ENCODE measurements at places on chromosomes 3 and 15. TPM values are rescaled to one million over a fixed set of nuclear protein-coding genes. Genes with fewer than 3 reads are reported as not detected.

PDCD10 gene
- 50.3 TPM for total RNA-seq

SLC22A13 gene
- total RNA-seq: not detected

IGF2BP2 gene
- 1.2 TPM for total RNA-seq

TUSC2 gene
- 121 TPM for total RNA-seq

CEMIP gene
- total RNA-seq: 1.6 TPM

DNA sequence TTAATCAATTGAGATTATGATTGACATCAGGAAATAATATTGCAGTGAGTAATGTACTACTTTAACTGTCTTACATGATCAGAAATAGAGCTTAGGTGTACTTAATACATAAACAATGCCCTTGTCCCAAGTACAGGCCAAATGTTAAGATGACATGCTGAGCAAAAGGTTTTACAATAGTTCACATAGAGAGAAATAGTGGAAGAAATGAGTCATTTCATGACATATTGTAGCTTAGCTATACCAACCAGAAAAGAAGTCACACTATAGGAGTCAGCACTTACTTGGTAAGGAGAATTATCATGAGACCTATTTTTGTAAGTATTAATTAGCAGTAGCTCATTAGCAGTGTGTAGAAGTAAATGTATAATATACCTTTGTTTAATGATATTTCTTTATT lies 96.4 kb upstream of the NANOGP8 start:
- no peak for DNase-seq

DNA sequence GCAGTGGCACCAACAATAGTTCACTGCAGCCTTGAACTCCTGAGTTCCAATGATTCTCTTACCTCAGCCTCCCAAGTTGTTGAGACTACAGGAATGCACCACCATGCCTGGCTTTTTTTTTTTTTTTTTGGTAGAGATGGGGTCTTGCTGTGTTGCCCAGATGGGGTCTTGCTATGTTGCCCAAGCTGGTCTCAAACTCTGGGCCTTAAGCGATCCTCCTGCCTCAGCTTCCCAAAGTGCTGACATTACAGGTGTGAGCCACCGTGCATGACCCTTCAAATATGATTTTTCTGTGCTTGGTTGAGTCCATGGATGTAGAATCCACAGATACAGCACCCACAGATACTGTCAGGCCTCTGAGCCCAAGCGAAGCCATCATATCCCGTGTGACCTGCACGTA lies 30.2 kb upstream of the IDH2 start:
- DNase-seq: no peak

GRCh38 chr3:181773921-181774320 lies 62.2 kb downstream of the SOX2 start:
- DNase-seq: no peak

GRCh38 chr3:45975686-45976085 lies 19.9 kb downstream of the FYCO1 start:
- DNase-seq: no peak

DNA sequence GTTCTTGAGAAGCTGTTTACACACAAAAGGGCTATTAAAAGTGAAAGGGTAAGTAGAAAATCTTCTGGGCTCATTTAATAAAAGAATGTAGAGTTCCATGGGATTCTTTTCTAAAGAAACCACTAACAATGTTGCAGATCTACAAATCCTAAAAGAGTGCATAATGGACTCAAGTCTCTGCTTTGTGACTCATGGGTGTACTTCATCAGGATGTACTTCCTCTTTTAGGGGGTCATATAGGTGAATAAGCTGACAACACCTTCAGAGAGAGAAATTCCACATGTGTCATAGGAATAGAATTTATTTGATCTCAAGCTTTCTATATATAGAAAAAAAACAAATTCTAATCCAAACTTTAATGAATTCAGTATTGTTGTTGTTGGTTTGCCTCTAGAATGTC lies 355.5 kb downstream of the TIGIT start:
- no peak for DNase-seq

DNA sequence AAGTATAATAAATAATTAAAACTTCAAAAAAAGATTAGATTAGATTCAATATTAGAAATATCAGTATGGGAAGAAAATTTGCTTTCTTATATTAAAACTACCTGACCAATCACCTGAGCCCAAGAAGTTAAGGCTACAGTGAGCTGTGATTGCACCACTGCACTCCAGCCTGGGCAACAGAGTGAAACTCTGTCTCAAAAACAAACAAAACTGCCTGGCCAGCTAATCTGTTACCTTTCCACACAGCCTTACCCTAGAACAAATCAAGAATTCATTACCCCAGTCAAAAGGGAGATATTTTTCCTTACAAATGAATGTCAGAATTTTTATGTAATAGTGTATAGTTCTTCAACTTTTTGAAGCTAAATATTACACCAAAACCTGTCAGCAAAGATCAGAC lies 117.0 kb upstream of the MANF start:
- no peak for DNase-seq

- no peak for DNase-seq
Observed at GRCh38 chr15:46848704-46849103, 868.6 kb upstream of the SEMA6D start.

DNA sequence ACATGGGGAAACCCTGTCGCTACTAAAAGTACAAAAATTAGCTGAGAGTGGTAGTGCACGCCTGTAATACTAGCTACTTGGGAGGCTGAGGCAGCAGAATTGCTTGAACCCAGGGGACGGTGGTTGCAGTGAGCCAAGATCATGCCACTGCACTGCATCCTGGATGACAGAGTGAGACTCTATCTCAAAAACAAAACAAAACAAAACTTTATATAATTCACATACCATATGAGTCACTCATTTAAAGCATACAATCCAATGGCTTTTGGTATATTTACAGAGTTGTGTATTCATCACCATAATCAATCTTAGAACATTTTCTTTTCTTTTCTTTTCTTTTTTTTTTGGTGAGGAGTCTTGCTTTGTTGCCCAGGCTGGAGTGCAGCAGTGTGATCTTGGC lies 8.7 kb downstream of the PXK start:
- no peak for DNase-seq

- no peak for DNase-seq
Observed at GRCh38 chr15:93063262-93063671, 25.7 kb downstream of the RGMA start.

DNA sequence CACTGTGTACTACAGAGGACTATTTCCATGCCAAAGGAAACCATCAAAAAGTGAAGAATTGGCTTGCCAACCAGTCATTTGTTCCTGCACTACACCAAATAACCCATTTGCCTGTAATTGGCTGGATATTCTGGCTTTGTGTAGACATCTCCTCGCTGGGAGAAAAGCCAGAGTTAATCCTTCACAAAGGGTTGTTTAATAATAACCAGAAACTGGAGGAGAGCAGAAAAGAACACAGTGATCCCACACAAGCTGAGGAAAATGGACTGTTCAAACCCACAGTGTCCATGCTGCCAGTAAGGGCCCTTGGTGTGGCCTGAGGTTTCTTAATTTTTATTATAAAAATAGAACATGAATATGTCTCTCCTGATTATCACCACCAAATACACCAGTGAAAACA lies 294.0 kb downstream of the RORA start:
- DNase-seq: no peak

DNA sequence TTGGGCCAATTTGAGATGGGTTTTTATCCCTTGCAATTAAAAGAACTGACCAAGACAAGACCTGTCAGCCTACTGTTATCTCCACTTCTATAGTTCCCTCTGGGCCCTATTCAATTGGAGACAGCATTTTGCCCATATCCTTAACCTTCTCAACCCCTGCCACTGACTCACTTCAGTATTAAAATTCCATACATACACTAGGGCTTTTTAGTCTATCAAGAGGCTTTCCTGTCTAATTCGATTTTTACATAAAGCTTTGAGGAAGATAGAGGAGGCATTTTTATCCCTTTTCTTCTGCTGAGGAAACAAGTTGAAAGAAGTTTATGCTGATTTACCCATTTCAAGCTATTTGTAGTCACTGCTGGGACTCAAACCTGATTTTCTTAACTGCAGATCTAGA lies 51.1 kb downstream of the GTF2E1 start:
- no peak for DNase-seq

DNA sequence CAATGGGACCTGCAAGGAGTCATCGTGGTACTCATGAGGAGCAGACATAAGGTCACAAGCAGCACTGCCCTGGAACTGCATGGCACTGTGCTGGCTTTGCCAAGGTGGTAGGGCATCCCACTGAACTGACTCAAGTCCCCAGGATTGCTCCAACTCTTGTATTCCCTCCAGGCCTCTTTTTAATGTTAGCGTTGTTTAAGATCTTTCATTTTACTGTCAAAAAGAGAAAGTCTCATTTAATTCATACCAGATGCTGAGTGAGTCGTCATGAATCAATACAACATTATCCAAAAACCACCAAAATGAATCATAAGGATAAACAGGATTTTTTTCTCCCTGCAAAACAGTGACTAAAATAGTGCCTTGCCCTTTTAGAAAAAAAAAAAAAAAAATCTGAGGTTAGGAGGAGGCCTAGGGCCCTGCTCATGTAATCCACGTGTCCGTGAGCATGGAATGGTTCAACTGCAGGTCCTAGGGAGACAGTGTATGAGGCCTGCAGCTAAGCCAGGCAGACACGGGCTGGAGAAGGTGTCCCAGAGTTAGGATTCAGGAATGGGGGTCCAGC lies 36.7 kb upstream of the BLM start:
- DNase-seq: no peak

DNA sequence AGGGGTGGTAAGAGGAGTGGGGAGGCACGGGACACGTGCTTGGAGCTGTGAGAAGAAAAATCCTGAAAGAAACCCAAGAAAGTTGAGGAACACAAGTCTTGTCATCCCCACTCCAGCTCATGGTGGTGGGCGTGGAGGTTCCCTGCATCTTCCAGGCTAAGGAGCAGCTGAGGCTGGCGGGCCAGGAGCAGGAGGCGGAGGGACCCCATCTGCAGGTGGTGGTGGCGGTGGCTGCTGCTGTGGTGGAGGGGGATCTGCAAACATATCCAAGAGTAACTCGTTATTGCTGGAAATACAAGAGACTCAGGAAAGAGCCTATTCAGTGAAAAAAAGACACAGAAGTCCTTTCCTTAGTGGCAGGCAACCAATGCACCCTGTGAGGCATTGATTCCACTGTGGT lies 9.4 kb upstream of the CSPG5 start:
- no peak for DNase-seq

- DNase-seq: no peak
Observed at GRCh38 chr3:72127844-72128243, 342.9 kb upstream of the PROK2 start.

DNA sequence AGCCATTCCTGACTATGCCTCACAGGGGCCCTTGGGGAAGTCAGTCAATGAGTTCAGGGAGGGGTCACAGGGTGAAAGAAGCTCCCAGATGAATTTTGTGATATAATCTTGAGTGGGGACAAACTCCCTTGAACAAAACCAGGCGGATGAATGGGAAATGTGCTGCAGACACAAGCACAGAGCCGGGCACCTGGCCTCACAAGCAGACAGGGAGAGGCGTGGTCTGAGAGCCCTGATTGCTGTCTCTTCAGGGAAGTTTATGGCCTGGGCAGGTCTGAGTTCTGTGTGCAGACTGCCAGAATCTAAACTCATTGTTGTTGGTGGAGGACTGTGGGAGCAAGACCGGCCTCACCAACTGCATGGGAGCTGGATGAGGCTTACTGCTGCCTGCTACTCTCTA lies 591.8 kb downstream of the EPHA3 start:
- DNase-seq: no peak

GRCh38 chr3:188082450-188082849 lies 71.5 kb upstream of the LPP start:
- no peak for DNase-seq

DNA sequence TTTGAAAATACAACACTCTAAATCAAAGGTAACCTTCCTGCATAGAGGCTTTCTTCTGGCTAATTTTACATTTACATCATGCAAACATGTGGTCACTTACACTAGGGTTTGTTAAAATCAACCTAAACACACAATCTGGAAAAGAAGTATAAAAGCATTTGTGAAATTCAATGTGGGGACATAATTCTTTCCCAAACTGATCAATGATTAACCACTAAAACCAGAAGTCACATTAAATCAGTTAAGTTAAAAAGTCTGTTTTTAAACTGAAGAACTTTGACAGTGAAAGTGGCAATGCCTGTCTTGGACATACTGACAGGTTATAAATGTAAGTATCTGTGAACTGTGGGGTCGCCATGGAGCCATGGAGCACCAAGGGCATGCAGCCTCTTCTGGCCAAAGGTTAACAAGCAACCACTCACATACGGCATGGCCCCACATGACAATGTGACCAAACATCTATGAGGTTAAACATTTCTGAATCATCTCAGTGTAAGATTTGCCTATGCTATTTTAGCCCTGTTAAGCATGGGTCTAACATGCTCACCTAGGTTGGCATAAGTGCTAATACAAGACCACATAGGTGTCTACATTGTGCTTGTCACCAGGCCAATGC lies 278.2 kb downstream of the CTNNB1 start:
- no peak for DNase-seq

- no peak for DNase-seq
Observed at GRCh38 chr3:154085071-154085470, 36.1 kb upstream of the ARHGEF26 start.

DNA sequence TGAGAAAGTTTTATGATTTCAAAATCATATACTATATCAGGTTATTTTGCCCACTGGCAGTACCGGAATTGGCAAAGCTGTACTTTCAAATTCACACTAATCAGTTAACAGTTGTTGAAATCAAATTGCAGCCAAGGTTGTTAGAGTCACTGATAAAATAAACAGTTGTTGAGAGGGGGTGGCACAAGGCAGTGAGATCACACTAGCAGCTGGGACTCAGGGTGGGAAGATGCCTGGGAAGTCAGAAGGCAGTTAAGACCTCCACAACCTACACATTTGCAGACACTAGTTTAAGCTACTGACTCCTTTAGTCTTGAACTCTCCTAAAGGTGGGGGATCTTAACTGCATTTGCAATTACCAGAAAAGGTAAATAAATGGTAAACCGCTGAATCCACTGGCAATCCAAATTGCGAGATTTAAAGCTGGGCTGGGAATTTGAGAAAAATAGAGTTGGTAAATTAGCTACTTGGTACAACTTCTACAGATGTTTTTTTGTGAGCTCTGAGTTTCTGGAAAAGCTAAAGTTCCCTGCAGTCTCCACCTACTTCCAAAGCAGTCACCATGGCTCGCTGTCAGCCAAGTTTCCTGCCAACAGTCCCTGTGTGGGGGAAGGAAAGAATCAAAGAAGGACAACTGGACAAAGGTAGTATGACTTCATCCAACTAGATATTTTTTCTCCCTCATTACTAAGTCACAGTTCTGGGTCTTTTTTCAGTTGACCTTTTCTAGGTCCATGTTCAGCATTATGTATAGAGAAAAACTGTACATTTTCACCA lies 105.7 kb downstream of the ZNF385D start:
- no peak for DNase-seq

DNA sequence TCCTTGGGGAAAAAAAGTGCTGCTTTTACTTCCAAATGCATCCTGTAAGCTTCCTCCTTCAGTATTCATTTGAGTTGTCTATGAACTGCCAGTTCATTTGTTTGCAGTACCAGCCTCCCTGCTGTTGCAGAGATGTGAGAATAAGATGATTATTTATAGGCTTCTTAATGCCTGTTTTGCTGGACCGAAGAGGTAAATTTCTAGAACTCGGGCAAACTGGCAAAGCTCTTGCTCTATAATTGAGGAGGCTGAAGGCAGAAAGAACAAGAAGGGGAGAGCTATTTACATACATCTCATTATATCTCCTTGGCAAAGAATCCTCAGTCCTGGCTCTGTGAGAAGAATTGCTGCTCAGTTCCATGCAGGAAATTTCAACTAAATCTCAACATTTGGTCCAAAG lies 790.4 kb downstream of the GRM7 start:
- no peak for DNase-seq

- DNase-seq: no peak
Observed at GRCh38 chr3:69095636-69096035, 10.9 kb downstream of the ARL6IP5 start.

GRCh38 chr3:53130179-53131061 lies at the start of gene RFT1:
Gene RFT1, minus strand, starts transcription at chr3:53130435. Its CDS starts 35 bp downstream, at chr3:53130400.
- DNase-seq: peak; percentile 98
